SW 1271 (cell line): ENCODE measurements at places on chromosomes 2 and 18.

DNA sequence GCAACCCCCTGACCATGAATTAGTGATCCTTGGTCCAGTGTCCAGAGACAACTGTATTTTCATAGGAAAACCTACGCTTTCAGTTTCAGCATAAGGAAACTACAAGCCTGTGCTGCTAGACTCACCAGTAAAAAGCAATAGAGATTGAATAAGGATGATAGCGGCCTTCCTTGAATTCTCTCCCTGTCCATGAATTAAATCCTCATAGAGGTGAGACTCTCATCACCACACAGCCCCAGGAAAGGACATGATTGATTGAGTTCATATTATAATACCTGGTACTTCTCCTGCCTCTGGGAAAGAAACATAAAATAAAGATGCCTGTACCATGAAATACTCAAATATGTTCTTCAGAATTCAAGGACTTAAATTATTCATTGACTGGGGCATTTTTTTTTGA lies 146.3 kb upstream of the SPOPL start:
- no peak for DNase-seq

DNA sequence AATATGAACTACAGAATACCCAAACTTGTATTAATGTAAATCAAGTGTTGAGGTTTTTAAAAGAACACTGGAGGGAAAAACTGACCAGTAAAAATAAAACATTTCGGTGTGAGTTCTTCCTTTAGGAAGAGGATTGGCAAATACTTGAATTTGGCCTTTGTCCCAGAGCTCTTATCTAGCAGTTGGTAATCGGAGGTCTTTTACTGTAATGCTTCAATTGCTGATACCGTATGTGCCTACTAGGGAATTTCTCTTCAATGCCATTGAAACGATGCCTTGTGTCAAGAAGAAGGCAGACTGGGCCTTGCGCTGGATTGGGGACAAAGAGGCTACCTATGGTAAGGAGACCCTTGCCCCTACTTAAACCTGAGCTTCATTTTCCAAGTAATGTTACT lies 4.1 kb downstream of the RRM2 start:
- no peak for DNase-seq

GRCh38 chr18:23970161-23971096 lies 44.1 kb upstream of the TTC39C start:
- no peak for DNase-seq

DNA sequence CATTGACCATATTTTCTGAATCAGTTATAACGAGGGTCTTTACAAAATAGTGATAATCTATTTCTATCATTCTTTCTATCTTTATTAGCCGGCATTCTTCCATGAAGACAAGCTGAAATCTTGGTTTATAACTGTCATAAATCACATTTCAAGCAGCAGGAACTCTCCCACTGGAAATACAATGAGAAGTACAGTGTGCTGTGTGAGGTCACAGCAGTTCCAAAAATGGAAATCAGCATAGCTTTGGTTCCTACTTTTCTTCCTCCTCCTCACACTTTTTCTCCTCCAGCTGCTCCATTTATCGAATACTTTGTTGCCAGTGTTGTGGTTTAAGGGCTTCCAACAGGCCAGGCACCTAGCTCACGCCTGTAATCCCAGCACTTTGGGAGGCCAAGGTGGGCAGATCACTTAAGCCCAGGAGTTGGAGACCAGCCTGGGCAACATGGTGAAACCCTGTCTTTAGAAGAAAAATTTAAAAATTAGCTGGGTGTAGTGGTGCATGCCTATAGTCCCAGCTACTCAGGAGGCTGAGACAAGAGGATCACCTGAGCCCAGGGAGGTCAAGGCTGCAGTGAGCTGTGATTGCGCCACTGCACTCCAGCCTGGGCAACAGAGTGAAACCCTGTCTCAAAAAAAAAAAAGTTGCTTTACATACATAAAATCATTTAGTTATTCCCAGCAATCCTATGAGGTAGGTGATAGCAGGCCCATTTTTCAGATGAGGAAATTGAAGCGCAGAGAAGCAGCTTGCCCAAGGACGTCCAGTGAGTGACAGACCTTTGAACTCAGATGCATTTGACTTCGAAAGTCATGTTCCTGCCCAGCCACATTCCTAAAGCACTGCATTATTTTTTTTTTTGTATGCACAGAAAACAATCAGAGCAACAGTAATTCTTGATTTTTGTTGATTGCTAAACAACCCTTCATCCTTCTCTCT lies 34.0 kb upstream of the GPR55 start:
- DNase-seq: no peak

DNA sequence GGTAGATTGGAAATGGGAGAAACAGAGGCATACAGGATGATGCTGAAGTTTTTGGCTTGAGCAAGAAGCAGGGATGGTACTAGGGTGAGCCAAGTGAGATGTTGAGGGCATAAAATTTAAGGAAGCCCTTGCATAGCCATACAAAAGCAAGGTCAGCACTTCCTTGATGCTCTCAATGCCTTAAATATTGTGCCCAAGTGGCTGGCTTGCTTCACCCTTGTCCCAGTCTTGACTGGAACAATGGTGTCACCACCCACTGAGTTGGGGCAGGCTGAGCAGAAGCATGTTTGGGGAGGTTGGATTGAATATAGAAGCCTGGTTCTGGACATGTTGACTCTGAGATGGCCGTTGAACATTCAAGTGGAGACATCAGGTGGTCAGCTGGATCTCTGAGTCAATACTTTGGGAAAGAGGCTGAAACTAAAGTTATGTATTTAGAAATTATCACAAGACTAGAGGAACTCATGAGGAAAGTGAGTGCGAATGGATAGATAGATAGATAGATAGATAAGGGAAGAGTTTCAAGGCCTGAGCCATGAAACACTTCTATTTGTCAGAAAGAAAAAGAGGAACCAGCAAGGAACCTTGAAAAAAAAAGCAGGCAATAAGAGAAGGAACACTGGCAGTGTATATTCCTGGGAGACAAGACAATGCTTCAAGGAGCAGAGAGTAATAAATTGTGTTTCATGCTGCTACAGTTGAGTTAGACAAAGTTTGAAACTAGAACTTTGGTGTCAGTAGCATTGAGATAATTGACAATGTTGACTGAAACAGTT lies 43.0 kb upstream of the HNMT start:
- DNase-seq: no peak
